ENCODE measurements at places on chromosomes 16 and 17.
A peak's percentile ranks its signal among the peaks of the same experiment; 100 is the strongest.

- H3K27me3 ChIP-seq, result no peaks in the 10 kb centered on the region
- no peak overlapping the region for H3K4me3 ChIP-seq
- no peaks in the 10 kb centered on the region for H3K36me3 ChIP-seq
- peak; percentile 59 for DNase-seq
- peaks cover 53% of the 10 kb centered on the region for H3K4me1 ChIP-seq
Observed at GRCh38 chr17:6505425-6506142, 50.8 kb downstream of the PITPNM3 start.

- no peaks in the 10 kb centered on the region for H3K27me3 ChIP-seq
- no peak overlapping the region for H3K27ac ChIP-seq
- no peak overlapping the region for H3K4me3 ChIP-seq
- H3K4me1 ChIP-seq, result peaks cover 23% of the 10 kb centered on the region
Observed at GRCh38 chr17:67506966-67507365, 129.9 kb downstream of the PITPNC1 start.

DNA sequence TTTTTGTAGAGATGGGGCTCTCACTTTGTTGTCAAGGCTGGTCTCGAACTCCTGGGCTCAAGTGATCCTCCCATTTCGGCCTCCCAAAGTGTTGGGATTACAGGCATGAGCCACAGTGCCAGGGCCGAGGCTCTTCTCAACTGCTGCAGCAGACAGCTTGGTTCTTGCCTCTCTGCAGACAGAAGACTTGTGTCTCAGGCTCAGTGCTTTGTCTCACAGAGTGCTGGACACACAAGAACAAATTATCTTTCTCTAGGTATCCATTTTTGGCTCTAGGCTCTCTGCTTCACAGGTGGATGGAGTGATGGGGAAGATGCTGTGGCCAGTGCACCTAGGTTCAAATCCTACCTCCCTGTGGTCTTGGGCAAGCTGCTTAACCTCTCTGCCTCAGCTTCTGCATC is 80.8 kb upstream of the RNU2-1 start:
- DNase-seq, result no peak
- H3K4me1 ChIP-seq, result peaks cover 4% of the 10 kb centered on the region
- no peak overlapping the region for H3K4me3 ChIP-seq
- H3K36me3 ChIP-seq, result no peaks in the 10 kb centered on the region

GRCh38 chr16:62135911-62136310 is 99.7 kb upstream of the CDH8 start:
- H3K36me3 ChIP-seq, result no peaks in the 10 kb centered on the region
- H3K4me1 ChIP-seq, result no peaks in the 10 kb centered on the region
- H3K27ac ChIP-seq, result no peak overlapping the region
- no peak overlapping the region for H3K4me3 ChIP-seq
- no peak for DNase-seq
- no peaks in the 10 kb centered on the region for H3K27me3 ChIP-seq

GRCh38 chr17:82232322-82232820 is 3.5 kb downstream of the SLC16A3 start:
- H3K4me3 ChIP-seq, result peak overlapping the region; percentile 72
- H3K27me3 ChIP-seq, result no peaks in the 10 kb centered on the region
- peaks cover 41% of the 10 kb centered on the region for H3K4me1 ChIP-seq
- no peak for DNase-seq

GRCh38 chr16:23320693-23321092 is 18.6 kb downstream of the SCNN1B start:
- H3K4me1 ChIP-seq, result 0 out of 2 replicates have a peak, but pooled peaks cover 8% of the 10 kb centered on the region
- H3K36me3 ChIP-seq, result no peaks in the 10 kb centered on the region
- no peak overlapping the region for H3K4me3 ChIP-seq
- H3K27ac ChIP-seq, result no peak overlapping the region

DNA sequence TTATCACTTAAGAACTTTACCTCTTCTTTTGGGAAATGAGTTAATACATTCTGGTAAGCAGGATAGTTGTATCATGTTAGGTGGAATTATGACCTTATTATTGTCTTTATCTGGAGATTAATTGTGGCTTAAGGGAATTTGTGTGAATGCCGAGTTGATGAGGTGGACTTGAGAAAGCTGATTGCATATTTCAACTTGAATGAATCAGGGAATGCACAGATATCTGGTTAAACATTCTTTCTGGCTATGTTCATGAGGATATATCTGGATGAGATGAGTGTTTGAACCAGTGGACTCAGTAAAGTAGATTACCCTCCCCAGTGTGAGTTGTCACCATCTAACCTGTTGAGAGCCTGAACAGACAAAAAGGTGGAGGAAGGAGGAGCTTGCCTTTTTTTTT is 326.1 kb upstream of the GOT2 start:
- H3K27ac ChIP-seq, result no peak overlapping the region
- DNase-seq, result no peak
- no peak overlapping the region for H3K4me3 ChIP-seq

DNA sequence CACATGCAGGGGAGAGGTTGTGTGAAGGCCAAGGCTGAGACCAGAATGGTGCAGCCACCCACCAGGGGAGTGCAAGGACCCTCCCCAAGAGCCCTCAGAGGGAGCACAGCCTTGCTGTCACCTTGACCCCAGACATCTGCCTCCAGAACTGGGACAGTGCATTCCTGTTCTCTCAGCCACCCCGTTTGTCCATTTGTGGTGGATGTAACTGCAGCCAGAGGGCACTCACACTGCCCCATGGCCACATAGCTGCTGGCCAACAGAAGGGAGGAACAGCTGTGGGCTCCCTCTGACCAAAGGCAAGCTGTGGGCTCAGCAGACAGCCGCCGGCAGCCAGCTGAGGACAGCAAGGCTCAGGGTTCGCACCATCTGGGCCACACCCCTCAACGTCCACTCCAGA is 49.8 kb upstream of the KLHDC4 start:
- no peak overlapping the region for H3K27ac ChIP-seq
- H3K36me3 ChIP-seq, result no peaks in the 10 kb centered on the region
- no peak for DNase-seq
- H3K27me3 ChIP-seq, result no peaks in the 10 kb centered on the region

DNA sequence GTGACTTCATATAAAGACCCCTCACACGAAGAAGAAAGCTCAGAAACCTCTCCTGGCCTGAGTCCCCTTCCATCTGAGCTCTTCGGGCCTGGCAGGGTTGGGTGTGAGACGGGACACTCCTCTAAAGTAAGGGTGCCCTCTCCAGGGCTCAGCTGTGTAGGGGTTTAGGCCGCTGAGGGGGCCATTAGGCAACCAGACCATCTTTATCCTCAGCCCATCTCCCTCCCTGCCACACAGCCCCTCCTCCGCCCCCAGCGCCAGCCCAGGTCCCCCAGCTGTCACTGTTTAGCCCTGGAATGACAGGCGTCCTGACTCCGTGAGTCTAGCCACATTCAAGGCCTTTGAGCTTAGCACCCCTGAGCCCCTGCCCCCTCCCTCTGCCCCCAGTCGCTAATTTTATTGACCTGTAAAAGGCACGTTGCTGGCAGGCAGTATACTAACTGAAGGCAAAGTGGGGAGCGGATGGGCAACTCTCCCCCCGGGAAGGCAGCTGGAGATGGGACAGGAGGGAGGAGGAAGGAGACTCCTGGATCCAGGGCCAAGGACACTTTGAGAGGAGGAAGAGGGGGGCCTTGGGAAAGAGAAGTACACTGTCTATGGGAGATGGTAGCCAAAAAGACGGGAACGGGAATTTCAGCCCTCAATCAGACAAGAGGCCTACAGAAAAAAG is 592 bp upstream of the ZNF385C start:
- no peaks in the 10 kb centered on the region for H3K36me3 ChIP-seq
- H3K4me3 ChIP-seq, result no peak overlapping the region
- DNase-seq, result no peak
